ENCODE measurements at places on chromosomes 11 and 22.

- DNase-seq, result no peak
These were observed 1334.4 kb downstream of the LRRC4C start for GRCh38 chr11:40125054-40125453.

- no peak for DNase-seq
These were observed 19.1 kb downstream of the MUC6 start for GRCh38 chr11:1017269-1018005.

GRCh38 chr22:46569055-46569847 lies 31.8 kb upstream of the CELSR1 start:
- no peak for DNase-seq

- no peak for DNase-seq
These were observed 35.4 kb upstream of the CYB5R3 start for GRCh38 chr22:42684462-42685195.
